ENCODE measurements at places on chromosomes 5 and 9. TPM values are rescaled to one million over a fixed set of nuclear protein-coding genes. Genes with fewer than 3 reads are reported as not detected.
A peak's percentile ranks its signal among the peaks of the same experiment; 100 is the strongest.

DNA sequence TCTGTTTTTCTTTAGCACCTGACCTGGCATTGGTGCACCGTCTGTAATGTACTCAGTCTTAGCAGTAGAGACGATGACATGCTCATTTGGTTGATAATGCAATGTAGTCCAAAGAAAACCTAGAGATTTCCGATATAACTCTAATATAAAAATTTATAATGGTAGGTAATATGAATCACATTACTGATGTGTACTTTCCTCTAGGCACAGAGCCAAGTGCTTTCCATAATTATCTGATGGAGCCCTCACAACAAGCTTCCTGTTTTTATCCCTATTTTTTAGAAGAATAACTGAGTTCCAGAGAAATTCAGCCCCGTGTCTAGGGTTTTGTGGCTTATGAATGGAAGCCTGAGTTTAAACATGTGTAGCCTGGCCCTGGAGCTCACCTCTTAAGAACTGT, 53.7 kb downstream of the KDM4C start:
- no peak for DNase-seq

- no peak for DNase-seq
Observed at GRCh38 chr5:26700759-26701384, 337.5 kb downstream of the CDH9 start.

GRCh38 chr9:123741214-123741613, 188.7 kb downstream of the DENND1A start:
- no peak for DNase-seq

DNA sequence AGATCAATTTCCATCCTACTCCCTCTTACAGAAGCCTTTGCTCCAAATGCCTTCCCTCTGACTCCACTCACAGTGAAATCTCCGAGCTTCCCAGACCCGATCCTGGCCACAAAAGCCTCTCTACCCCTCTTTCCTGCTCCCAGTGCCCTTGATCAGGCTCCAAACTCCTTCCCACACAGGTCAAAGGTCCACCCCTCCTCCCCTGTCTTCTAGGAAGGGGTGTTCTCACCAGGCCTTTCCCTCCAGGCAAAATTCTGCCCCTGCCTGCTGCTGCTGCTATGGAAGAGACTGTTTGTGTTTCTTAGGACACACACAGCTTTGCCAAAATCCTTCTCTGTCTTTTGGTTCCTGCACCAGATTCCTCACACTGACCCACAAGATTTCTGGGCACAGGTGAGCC, 85.8 kb upstream of the ALDH1A1 start:
- no peak for DNase-seq

- DNase-seq: no peak
Observed at GRCh38 chr5:36685631-36686288, 79.4 kb downstream of the SLC1A3 start.

GRCh38 chr5:44891116-44891515, 82.4 kb downstream of the MRPS30 start:
- no peak for DNase-seq

- peak; percentile 91 for DNase-seq
Observed at GRCh38 chr9:130421802-130422276, 22.9 kb upstream of the ASS1 start.

DNA sequence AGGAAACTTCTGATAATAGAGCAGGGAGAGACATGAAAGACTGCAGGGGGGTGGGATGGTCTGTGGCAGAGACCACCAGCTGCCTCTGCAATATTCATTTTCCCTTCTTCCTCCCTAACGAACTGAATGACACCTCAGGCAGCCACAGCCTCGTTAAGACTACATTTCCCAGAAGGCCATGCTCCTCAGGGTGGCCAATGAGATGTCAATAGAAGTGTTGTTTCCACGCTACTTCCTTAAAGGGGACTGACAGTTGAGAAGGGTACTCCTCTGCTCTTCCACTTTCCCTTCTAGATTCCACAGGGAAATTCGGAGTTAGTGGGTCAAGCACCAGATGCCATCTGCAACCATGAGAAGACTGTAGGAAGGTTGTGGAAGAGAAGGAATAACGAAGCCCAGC, 52.0 kb upstream of the DAPK1 start:
- DNase-seq: peak; percentile 1

GRCh38 chr5:30596495-30597064, 596.9 kb upstream of the CDH6 start:
- DNase-seq: no peak

GRCh38 chr5:143025376-143025775, 255.2 kb downstream of the ARHGAP26 start:
- no peak for DNase-seq

The MYOZ3 gene
- 0.24 TPM for polyA plus RNA-seq

The ZNF346 gene
- polyA plus RNA-seq: 15.7 TPM

All from IMR-90 (cell line).